Calu3 (cell line): ENCODE measurements at places on chromosomes 16 and 17. TPM values are rescaled to one million over a fixed set of nuclear protein-coding genes. Genes with fewer than 3 reads are reported as not detected.

DNA sequence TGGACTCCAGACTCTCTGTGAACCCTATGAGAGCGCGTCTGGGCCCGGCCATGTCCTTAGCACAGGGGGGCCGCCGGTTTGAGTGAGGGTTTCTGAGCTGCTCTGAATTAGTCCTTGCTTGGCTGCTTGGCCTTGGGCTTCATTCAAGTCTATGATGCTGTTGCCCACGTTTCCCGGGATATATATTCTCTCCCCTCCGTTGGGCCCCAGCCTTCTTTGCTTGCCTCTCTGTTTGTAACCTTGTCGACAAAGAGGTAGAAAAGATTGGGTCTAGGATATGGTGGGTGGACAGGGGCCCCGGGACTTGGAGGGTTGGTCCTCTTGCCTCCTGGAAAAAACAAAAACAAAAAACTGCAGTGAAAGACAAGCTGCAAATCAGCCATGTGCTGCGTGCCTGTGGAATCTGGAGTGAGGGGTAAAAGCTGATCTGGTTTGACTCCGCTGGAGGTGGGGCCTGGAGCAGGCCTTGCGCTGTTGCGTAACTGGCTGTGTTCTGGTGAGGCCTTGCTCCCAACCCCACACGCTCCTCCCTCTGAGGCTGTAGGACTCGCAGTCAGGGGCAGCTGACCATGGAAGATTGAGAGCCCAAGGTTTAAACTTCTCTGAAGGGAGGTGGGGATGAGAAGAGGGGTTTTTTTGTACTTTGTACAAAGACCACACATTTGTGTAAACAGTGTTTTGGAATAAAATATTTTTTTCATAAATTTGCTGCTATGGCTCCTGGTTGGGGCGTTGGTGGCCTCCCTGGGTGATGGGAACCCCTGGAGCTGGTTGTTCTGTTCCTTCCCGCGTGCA, 23.1 kb downstream of the STAT5A start:
- no peak for DNase-seq

The ARHGDIG gene
- 0.29 TPM in 1 of 2 replicates, not detected in the other for total RNA-seq

GRCh38 chr16:13866073-13866472, 53.9 kb upstream of the ERCC4 start:
- DNase-seq = peak; percentile 89

GRCh38 chr16:46896314-46896968, 12.3 kb downstream of the GPT2 start:
- no peak for DNase-seq

DNA sequence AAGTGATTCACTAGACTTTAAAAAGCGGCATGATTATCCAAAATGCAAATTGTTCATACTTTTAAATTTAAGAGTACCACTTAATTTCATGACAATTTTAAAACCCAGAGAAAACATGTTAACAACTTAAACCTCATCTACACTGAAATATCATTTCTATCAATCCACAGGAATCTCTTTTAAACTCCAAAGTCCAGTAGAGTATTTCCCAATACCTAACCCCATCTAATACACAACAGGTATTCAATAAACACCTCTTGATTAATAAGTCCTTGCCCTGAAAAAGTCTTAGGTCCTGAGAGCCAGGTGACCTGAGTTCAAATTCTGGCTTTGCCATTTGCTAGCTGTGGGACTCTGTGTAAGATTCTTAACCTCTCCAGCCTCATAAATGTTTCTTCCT, 14.7 kb downstream of the CEP20 start:
- DNase-seq = no peak

The SEPTIN12 gene
- total RNA-seq = not detected in 2 replicates
